LHCN-M2 (cell line): ENCODE measurements at places on chromosomes 16 and 17.

DNA sequence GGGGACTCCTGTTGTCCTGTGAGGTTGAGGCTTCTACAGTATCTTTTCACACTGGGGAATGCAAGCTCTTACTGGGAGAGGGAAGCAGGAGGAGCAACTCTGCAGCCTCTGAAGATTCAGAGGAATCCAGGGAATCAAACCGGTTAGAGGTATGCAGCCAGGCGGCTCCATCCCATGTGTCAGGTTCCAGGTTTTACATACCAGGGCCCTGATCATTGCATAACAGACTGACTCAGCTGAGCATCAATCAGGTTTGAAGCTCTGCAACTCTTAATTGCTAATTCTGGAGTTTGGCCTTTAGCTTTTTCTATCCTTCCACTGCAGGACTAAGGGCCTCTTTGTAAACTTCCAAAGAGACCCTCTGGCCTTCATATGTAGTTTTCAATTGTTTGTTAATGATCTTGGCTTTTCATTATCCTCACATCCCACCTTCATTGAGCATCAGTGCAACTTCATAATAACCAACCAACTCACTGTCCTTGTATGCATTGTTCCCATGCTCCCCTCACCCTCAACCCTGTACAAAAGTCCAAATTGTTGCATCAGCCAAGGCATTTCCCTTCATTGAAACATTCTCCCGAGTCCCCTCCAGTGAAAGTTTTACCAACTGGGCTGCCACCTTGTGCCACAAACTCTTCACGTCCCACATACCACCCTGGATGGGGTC lies 59.7 kb upstream of the DHX40 start:
- DNase-seq = no peak

DNA sequence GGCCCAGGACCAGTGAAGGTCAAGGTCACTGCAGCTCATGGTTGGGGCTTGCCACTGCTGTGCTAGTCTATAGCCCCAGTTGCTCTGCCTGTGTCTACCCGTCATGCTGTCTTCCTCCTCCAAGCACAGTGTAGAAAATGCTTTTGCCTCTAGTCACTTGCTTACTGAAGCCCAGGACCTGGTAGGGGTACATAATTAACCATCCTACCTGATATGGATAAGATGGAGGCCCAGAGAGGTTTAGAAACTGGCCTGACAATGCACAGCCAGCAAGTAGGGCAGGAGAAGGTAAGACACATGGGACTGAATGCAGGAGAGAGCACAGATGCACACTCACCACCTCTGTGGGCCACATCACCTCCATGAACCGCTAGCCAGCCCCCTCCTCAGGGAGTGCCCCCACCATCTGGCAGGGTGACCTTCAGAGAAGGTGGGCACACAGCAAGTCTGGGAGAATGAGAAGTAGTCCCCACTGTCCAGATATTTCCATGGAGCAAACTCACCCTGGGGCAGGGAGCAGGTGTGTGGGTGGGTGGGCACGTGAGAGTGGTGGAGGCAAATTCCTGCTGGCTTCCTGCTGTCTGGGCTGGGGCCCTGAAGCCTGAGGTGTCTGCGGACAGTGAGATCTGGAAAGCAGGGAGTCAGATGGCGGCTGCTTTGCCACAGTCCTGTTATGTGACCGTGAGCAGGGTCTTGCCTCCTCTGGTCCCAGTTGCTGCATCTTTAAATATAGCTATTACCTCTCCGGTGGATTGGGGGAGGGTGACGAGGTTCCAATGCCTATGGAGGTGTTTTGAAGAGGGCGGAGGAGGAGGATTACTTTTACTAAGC lies 1.0 kb downstream of the CX3CL1 start:
- no peak for DNase-seq

- DNase-seq = no peak
Measured at GRCh38 chr16:29836623-29837022, 16.4 kb downstream of the MVP start.

DNA sequence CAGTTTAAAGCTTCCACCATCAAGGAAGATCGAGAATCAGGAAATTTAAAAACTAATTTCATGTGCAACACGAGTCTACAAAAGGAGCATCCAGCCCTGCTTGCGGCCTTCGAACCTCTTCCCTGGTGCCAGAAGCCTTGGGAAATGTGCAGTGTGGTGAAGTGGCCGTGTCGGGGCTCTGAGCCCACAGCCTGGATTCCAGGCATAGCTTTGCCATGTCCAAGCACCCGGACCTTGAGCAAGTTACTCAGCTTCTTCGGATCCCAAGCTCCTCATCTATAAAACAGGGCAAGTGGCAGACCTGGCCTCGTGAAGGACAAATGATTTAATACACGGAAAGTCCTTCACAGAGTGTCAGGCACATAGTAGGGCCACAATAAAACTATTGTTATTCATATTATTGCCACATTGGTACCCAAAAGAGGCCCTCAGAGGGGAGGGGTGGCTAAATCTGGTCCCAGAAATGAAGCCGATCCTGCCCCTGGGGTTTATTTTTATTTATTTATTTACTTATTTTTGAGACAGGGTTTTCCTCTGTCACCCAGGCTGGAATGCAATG lies 34.8 kb downstream of the COTL1 start:
- DNase-seq = peak; percentile 62

DNA sequence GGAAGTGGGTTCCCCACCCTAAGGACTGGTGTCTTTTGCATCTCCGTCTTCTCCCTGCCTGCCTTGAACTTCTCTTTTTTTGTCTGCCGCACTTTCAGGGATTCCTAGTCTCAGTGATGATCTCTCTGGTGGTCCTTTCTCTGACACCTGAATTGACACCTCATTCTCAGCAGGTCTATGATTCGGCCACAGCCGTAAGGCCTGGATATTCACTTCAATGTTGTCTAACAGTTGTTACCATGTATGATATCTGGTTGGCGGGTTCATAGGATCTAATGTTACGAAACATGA lies 25.1 kb upstream of the SLC47A1 start:
- no peak for DNase-seq

- no peak for DNase-seq
Measured at GRCh38 chr17:51234162-51234561, 25.7 kb downstream of the MBTD1 start.

- DNase-seq = no peak
Measured at GRCh38 chr16:23615805-23616204, 19.7 kb upstream of the NDUFAB1 start.

DNA sequence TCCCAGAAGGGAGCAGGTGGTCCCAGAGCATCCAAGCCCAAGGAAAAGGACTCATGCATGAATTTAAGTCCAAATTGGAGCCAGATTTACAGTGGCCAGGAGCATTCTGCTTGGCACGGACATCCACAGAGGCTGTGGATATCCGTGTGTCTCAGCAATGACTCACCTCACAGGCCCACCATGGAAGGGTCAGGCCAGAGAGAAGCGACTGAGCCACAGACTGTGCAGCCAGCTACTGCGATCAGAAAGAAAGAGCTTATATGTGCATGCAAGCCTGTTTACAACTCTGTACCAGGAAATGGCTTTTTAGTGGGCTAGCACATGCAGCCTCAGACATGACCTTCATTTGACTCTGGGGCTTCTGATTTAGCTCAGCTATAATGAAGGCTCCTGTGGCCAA lies 231.0 kb downstream of the C16orf95 start:
- DNase-seq = no peak
